ENCODE measurements at places on chromosomes 6 and 20.

DNA sequence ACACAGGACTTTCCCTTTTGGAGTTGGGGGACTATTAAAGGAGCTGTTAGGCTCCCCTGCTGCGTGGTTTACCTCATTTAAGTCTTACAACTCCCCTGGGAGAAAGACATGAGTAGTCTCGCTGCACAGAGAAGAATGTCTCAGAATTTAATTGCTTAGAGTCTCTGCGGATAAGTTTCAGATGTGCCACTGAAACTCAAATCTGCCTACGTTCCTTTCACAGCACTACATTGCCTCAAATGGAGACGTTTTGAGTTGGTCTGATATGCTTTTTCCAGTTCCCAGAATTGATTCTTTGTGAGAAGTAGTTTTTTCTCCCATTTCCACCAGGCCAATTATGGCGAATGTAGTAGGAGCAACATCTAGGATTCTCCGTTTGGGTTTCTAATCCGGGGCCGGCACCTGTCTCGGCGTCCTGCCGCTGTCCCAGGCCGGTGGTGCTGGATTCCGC is 532 bp upstream of the SLC35F1 start:
- DNase-seq, result no peak

DNA sequence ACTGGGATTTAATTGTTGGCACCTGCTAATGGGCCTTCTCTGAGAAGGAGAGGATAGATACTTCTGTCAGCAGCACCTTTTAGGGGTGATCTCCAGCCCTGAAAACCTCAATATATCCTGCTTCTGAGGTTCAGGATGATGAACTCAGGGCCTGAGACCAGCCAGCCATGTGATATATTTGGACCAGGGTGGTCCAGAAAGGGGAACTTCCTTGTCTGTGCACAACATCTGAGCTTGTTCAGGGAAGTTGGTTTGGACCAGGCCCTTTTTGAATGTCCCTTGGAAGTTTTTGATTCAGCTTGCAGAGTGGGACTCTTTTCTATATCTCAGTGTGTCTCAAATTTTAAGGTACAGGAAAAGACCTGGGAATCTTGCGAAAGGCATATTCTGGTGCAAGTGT is 85.8 kb downstream of the GFRA4 start:
- DNase-seq, result no peak

DNA sequence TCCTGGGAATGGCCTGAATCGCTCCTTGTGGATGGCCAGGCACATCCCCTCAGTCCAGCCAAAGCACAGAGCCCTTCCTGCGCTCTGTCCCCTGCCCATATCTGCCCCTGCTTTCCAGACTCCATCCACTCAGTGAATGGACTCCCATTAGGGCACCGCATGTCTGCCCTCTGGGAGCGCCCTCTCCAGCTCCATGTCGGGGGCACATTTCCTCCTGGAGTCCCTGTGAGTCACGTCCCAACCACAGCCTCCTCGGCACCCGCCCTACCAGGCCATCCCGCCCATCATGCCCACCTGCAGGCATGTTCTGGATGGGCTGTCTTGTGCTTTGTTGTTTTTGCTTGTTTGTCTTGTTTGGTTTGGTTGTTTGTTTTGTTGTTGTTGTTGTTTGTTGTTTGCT is 96.8 kb downstream of the PSMB1 start:
- DNase-seq, result no peak

GRCh38 chr6:37218061-37218460 is 39.5 kb upstream of the TBC1D22B start:
- no peak for DNase-seq

DNA sequence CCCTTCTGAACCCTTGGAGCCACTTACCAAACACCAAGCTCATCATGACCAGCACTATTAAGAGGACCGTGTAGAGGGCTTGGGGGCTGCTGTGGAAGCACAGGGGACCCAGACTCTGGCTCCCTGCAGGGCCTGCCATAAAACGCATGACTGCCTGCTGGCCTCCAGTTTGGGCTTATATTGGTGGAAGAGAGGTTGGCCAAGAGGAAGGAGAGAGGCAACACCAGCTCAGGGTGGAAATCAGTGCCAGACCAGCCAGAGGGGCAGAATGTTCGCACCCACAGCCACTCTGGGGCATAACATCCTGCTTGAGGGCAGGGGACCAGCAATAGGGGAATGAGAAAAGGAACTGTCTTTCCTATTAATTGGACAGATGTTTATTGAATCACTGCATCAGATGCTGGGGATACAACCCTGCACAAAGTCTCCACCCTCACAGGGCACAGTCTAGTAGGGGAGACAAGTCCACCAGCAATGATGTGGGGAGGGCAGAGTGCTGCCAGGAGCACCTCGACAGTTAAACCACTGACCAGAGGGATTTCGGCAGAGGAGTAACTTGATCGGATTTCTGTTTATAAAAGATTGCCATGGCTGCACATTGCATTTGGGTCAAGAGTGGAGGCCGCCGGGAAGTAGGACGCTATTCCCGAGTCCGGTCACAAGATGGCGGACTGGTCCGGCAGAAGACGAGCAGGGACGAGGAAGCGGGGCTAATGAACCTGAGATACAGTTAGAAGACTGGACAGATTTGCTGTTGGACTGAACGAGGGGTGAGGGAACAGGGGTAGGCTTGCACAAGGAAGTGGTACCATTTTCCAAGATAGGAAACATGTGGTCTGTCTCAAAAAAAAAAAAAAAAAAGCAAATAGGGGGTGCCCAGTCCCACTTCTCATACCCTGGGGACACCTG is at the start of gene LY6G5C:
TSS of gene LY6G5C (minus strand) at position 842 of the 909 bp plus-strand sequence. CDS start at position 148, 694 bp downstream.
- no peak for DNase-seq

DNA sequence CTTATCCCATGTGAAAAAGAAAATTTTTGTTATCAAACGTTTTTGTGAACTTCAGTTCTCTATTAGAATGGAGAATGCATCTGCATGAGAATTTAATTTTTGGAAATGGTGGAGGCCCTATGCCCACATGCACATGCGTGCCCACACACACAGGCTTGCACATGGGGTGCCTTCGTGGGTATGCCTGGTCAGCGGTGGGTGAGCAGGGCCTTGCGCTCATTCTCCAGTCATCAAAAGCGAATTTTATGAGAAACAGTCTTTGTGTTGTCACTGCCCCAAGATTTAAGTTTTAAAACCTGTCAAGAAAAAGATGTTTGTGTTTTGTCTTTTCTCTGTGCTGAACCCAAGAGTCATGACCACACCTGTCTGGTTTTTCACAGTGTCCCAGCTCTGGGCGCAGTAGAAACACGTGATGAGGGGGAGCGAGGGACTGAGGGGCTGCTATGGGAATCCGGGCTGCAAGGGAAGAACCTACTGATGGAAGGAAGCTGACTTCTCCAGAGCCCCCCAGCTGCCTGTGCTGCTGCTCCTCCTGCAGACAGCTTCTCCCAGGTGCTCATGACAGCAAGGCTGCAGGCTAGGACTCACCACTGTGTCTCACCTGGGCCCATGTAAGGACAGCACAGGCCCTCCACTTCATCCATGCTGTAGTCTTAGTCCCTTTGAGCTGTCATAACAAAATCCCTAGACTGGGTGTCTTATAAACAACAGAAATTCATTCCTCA is 153.6 kb downstream of the SYCP2 start:
- DNase-seq, result no peak

DNA sequence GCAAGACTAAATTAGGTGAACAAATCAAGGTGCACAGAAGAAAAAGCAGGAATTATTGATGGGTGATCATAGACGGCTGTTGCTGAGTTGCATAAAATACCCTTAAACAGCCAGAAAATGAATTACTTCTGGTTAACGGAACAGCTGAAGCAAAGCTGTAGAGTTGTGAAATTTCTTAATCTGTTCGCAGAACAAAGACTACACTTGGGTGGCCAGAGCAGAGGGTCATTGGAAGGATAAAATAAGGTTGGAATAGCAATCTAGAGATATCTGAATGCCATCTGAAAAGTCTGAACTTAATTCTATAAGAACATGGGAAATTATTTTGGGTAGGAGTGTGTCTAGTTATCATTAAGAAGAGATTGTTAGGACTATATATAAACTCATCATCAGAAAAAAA is 339.1 kb upstream of the RSPO3 start:
- DNase-seq, result no peak

DNA sequence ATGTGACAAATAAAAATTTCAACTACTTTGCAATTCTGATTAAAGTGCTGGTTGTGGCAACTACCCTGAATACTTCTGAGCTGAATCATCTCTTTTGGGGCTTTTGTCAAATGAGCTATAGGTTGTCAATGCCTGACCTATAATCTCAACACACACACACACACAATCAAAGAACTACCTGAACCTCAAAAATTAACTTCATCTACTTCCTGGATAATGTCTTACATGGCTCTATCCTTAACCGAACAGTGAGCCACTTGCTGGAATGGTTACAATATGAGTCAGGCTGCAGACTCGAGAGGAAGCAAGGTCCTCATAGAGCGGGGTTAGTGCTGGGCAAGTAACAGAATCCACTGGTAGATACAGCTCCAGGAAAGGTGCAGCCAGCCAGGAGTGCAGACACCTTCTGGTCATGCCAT is 70.6 kb upstream of the DST start:
- no peak for DNase-seq

GRCh38 chr6:34340906-34341480 is 51.5 kb downstream of the NUDT3 start:
- DNase-seq, result no peak

GRCh38 chr6:151661928-151662327 is 145.6 kb upstream of the ESR1 start:
- DNase-seq, result no peak

DNA sequence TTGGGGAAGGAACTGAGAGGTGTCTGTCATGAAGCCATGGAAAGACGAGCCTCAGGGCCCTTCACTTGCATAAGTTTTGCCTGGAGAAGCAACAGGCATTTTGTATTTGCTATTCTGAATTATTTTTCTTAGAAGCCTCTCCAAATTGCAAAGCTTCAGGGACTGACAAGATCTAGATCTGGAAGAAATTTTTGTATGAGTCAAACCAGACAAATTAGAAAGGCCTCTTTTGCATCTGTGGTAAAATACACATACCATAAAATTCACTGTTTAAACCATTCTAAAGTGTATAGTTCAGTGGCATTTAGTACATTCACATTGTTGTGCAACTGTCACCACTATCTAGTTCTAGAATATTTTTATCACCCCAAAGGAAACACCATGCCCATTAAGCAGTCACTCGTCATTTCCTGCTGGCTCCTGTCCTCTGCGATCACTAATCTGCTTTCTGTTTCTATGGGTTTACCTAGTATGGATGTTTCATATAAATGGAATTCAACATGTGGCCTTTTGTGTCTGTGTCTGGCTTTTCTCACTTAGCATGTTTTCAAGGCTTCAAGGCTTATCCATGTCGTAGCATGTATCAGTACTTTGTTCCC is 269.1 kb downstream of the PHF3 start:
- no peak for DNase-seq

GRCh38 chr20:23569570-23569969 is 1.3 kb upstream of the CST9L start:
- DNase-seq, result no peak

- no peak for DNase-seq
These were observed 540 bp downstream of the SGK2 start for GRCh38 chr20:43559147-43559987.
